ENCODE measurements at places on chromosomes 11 and 22.

- DNase-seq = no peak
Observed at GRCh38 chr11:124481365-124482323, 36.1 kb upstream of the OR8B8 start.

DNA sequence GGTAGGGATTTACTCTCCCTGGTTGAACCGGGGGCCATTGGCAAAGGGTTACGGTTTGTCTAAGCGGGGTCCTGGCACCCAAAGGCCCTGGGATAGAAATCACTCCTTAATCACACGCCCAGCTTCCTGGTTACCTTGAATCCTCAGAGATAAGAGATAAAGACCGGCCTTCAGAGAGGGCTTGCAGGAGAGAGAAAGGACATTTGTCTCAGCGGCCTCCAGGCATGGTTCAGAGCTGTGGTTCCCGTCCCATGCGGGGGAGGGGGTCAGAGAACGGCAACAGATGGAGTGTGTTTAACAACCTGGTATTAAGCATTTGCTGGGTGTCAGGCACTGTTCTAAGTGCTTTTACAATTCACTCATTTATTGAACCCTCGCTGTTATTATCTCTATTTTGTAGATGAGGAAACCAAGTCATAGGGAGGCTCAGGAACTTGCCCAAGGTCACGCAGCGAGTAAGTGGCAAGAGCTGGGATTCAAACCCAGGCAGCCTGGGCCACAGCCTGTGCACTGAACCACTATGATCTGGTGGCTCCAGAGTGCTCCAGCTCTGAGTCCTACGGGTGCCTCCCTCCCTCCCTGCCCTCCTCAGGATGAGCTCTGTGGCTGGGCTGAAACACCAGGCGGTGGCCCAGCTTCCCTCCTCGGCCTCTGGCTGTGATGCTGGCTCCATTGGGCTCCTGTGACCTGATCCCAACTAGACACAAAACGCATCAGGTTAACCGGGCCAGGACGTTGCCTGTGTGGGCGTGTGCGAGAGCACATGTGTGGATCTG is 18.6 kb downstream of the LRRC10B start:
- DNase-seq = no peak

DNA sequence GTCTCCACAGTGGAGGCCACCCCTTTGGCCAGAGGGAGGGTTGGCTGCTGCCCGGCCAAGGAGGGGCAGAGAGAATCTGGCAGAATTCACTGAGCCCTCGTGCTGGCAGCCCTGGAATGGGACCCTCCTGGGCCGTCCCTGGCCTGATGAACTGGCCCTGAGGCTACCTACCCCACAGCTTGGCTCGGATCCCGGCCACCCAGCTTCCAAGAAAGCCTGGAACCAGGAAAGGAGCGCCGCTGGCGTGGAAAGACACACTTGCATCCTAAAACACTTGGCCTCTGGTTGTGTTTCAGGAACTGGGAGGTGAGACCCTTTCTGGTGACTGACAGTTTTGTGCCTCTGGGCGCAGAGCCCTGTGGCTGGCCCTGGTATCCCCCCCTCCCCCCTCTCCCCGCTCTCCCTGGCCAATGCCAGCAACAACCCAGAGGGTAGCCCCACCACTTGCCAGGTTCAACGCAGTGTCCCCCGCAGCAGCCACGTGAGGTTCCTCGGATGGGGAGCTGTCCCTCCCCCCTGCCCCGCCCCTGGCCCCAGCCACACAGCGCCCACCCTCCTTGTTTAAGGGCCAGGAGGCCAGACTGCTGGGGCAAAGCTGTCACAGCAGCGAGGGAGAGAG is 693 bp downstream of the NFAM1 start:
- DNase-seq = no peak

- peak; percentile 20 for DNase-seq
Observed at GRCh38 chr11:40380835-40381234, 1078.6 kb downstream of the LRRC4C start.

DNA sequence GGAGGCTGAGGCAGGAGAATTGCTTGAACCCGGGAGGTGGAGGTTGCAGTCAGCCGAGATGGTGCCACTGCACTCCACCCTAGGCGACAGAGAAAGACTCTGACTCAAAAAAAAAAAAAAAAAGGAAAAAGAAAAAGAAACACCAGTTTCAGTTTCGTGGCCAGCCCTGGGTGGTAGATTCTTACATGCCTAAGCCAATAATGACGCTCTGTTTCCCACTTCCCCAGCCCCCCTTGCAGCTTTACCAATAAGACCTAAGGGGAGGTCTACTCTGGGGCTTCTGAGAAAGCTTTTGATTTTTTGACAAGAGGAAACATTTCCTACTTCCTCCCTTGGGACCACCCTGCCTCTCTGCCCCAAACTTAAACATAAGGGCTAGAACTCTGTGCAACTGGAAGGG is 30.0 kb upstream of the PTPRJ start:
- no peak for DNase-seq

DNA sequence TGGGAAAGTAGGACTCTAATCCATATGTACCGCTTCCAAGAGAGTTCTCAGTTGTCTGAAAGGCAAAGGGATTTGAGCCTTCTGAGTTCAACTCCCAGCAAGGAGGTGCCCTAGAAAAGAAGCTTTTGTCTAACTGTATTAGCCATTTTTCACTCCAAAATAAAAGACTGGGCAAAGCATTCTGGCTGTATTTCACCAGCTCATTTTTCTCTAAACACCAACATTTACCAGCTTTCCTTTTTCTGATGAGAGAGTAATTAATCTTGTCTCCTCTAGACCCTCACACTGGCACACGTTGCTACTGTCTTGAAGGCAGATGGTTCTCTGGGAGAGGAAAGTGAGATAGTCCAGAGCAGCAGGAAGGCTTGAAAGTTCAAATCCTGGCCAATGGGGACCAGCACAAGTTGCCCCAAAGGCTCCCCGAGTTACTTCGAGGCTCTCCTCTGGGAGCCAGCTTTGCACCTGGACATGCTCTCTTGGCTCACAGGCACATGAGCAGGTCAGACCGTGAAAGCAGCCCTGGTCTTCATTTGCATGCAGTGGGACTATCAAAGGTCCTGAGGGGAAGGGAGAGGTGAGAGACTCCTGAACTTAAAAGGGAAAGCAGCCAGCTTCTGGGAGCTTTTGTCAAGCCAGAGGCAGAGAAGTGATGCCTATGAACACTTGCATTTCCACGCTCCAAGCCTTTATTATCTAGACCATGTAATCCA is 100.0 kb downstream of the NTM start:
- no peak for DNase-seq

GRCh38 chr11:116078101-116078591 is 573.9 kb upstream of the CADM1 start:
- no peak for DNase-seq

- peak; percentile 49 for DNase-seq
Observed at GRCh38 chr11:100830978-100831732, 144.1 kb downstream of the ARHGAP42 start.

- DNase-seq = no peak
Observed at GRCh38 chr11:76781807-76782530, 1.2 kb upstream of the TSKU start.

DNA sequence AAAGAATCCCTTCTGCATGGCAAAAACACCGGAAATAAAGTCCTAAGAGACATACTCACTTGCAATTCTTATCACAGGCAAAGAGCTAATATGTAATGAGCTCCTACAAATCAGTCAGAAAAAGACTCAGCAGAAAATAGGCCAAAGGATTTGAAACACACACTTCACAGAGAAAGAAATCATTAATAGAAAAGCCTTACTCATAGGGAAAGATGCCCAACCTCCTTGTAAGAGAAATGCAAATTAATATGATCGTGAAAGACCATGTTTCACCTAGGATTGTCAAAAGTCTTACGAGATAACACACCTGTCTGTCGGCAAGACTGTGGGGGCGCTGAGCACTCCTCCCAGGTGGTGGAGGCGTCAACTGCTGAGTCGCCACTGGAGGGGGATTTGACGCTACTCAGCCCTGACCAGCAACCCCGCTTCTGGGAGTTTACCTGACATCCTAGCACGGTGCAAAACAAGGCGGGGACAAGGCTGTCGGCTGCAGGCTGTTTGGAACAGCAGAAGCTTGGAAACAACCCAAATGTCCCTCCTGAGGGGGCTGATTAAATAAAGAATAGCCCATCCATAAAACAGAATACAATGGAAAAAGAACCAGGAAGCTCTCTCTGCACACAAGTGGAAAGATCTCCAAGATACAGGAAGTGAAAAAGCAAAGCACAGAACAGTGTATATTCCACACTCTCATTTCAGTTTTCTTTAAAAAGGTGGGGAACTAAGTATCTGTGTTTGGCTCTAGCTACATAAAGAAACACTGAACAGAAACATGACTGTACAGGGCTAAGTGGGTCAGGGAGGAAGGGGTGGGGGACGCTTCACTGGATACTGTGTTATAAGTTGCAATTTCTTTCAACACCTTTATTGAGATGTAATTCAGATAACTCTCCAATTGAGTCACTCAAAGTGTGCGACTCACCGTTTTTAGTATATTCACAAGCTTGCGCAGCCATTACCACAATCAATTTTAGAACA is 11.5 kb downstream of the CSNK1E start:
- no peak for DNase-seq

DNA sequence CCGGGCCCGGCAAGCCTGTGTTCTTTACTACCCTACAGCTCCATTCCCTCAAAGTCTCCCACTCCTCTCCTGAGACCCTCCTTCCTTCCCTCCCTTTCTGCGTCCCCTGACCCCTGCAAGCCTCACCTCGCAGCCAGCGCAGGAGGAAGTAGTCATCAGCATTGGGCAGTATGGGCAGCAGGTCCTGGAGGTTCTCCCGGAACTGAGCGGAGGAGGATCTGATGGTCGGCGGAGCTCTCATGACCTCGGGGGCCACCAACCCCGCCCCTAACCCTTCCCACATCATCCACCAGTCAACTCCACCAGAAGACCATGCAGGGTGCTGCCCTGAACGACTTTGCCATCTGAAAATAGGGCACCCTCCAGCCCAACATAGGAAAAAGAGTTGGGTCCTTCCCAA is 1.9 kb downstream of the SEC14L4 start:
- no peak for DNase-seq

- no peak for DNase-seq
Observed at GRCh38 chr11:71582309-71582895, at the start of gene KRTAP5-11. Gene KRTAP5-11 (minus strand): TSS chr11:71582875. CDS start chr11:71582837, 38 bp downstream.

DNA sequence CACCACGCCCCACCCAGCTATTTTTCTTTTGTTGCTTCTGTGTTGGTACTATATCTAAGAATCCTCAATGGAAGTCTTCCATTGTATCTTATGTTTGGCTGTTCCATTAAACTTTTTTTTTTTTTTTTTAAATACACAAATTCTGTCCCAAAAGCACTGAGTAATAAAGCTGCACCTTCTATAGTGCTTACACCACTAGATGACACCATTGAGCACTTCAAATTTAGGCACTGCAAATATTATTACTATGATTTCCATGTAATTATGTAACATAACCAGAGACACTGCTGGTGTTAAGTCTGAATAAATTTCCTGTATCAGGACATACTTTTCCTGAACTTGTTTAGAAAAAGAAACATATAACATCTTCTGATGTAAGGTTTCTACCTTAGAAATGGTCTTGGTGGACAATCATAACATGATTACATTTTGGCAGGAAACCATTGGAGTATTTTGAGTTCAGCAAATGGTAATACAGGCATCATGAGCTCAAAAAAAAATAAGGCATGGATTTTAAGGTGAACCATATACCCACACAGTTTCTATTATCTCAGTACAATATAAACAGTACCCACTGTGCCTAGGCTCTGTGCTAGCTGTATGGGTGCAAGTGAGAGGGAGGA is 110.5 kb downstream of the ATG16L2 start:
- peak; percentile 10 for DNase-seq

- peak; percentile 70 for DNase-seq
Observed at GRCh38 chr11:65471447-65471891, 27.4 kb upstream of the MALAT1 start.

- DNase-seq = no peak
Observed at GRCh38 chr11:121538054-121538453, 85.3 kb upstream of the SORL1-AS1 start.

- DNase-seq = no peak
Observed at GRCh38 chr11:126423743-126424142, 68.3 kb downstream of the ST3GAL4 start.

GRCh38 chr11:2691991-2692875 is 7.6 kb downstream of the KCNQ1OT1 start:
- no peak for DNase-seq

DNA sequence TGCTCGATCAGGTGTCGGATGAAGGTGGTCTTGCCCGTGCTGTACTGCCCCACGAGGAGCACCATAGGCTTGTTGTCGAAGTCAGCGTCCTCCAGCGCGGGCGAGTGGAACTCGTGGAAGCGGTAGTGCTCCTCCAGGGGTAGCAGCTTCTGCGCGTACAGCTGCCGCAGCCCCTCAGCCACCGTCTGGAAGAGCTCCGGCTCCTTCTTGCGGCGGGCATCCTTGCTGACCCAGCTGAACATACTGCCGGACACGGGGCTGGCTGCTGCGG is 263 bp downstream of the EHD1 start:
- no peak for DNase-seq

DNA sequence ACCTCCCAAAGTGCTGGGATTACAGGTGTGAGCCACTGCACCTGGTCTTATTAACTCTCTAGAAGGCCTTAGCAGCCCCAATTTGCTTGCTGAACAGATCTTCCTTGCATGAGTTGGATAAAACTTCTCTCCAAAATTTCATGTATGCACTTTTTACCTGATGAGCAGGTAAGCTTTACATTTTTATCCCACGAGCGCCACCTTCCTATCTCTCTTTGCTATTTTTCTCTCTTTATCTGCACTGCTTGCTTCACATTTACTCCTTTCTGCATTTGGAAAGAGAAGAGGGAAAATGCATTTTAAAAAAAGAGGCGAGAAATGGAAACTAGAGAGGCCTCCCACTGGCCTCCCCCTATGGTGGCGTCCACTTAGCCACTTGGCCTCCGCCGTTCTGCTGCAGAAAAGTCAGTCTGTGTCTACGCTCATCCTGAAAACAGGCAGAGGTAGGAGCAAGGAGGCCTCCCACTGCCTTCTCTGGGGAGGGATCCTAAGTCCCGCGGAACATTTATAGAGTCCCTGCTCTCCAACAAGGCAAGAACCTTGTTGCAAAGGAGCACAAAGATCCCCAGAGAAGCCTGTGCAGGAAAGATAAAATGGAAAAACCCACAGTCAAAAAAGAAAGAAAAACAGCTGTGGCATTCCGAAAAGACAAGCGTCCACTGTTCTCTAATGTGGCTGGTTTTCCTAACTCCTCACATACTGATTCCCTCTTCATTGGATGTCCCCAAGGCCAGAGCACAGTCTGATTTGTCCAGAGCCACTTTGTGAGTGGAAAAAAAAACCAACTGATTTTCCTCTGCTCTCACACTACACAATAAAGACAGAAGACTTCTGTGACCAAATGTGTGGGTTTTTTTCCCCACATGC is 62.2 kb upstream of the INCENP start:
- DNase-seq = no peak

DNA sequence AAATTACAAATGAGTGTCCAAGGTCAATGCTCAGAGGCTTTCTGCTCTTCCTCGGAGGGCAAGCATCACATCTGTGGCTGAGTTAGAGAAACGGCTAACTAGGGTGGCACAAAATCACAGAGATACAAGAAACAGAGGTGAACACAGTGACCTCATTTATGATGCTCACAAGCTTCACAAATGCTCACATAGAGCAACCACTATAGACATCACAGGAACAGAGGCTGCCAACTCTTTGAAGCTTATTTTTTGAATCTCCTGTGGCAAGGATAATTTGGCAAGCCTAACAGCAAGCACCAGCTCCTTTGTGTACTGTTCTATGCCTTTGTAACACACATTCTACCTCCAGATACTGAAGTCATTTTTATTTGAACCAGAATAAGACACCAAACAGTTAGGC is 416.5 kb upstream of the DDI1 start:
- DNase-seq = no peak
